Thymus (tissue), 14 donors: ENCODE measurements at places on chromosomes 2 and 18. TPM values are rescaled to one million over a fixed set of nuclear protein-coding genes. Genes with fewer than 3 reads are reported as not detected.

DNA sequence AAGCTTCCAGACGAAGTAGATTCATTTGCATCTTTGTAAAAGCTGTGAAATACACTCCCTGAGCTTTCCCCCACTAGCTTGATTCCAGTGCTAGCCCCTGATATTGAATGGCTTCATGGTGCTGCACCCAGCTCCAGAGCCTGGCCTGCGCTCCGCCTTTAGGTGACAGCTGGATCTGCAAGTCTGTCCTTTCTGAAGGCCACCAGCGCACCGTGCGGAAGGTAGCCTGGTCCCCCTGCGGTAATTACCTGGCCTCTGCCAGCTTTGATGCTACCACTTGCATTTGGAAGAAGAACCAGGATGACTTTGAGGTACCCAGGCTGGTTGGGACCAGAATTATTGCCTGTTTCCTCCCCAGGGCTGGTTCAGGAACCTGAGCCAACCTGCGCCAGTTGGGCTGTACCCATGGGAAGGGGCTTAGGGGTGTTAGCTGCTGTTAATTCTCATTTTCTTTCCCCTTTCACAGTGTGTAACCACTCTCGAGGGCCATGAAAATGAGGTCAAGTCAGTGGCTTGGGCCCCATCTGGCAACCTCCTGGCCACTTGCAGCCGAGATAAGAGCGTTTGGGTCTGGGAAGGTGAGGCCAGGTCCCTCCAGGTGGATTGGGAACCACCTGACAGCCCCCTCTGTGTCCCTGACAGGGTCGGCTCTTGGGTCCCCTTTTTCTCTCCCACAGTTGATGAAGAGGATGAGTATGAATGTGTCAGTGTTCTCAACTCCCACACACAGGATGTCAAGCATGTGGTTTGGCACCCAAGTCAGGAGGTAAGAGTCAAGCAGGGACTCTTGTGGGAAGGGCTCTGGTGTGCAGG, 1.3 kb downstream of the CIAO1 start:
- DNase-seq = peak; percentile 33

GRCh38 chr2:112954364-112954763, 23.4 kb upstream of the IL36G start:
- no peak for DNase-seq

DNA sequence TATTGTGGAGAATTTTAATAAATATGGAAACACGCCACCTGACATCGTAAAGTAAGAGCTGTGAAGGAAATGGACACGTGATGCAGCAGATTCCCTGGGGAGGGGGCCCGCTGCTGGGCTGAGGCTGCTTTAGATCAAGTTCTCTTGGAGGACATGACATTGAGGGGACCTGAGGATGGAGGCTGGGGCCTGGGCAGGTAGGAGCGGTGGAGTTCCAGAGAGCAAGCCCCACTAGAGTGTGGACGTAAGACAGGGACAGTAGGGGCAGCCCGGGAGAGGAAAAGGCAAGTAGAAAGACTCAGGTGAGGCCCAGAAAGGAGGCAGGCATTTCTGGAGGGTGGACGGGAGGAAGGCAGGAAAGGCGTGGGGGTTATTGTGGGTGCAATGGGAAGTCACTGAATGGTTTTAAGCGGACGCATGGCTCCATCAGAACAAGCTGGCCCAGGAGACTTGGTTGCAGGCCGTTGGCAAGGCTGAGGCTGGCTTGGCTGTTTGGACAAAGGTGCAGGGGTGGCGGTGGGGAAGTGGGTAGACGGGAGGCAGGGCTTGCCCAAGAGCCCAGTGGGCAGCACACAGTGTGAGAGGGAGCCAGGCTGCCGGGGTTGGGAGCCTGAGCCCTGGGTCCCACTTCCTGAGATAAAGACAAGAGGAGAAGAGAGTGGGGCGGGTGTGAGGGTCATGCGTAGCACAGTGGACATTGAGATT, 15.7 kb downstream of the SIGLEC15 start:
- DNase-seq = no peak

DNA sequence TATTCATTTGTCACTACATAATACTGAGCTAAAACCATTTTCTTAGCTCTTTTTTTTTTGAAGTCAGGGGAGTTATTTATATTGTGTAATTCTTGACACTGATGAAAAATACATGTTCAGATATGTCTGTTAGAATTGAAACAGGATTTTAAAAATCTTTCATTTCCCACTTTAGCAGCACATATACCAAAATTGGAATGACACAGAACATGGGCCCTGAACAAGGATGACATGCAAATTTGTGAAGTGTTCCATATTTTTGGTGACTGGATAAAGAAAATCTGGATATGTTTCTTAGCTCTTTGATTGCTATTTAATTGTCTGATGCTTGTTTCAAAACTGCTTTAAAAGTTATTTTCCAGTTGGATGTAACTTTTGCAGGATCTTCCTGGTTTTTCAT, 1963.9 kb upstream of the LRRTM1 start:
- DNase-seq = no peak

SPR gene
- polyA plus RNA-seq = 9.1 TPM

CFAP53 gene
- polyA plus RNA-seq = 2.1 TPM

SKOR2 gene
- under 0.01 TPM for polyA plus RNA-seq

LCT gene
- 0.09 TPM for polyA plus RNA-seq
